ENCODE measurements at places on chromosomes 3 and 15. TPM values are rescaled to one million over a fixed set of nuclear protein-coding genes. Genes with fewer than 3 reads are reported as not detected.

CCDC191 gene
- 5.6 TPM for total RNA-seq

SLC28A1 gene
- total RNA-seq: not detected

LSMEM2 gene
- total RNA-seq: 0.62 TPM

EFCAB12 gene
- total RNA-seq: not detected

STAB1 gene
- 12.1 TPM for total RNA-seq
